ENCODE measurements at places on chromosomes 12 and 14.

- DNase-seq = peak; percentile 14
These were observed 636 bp downstream of the GOLGA3 start for GRCh38 chr12:132827763-132828703.

DNA sequence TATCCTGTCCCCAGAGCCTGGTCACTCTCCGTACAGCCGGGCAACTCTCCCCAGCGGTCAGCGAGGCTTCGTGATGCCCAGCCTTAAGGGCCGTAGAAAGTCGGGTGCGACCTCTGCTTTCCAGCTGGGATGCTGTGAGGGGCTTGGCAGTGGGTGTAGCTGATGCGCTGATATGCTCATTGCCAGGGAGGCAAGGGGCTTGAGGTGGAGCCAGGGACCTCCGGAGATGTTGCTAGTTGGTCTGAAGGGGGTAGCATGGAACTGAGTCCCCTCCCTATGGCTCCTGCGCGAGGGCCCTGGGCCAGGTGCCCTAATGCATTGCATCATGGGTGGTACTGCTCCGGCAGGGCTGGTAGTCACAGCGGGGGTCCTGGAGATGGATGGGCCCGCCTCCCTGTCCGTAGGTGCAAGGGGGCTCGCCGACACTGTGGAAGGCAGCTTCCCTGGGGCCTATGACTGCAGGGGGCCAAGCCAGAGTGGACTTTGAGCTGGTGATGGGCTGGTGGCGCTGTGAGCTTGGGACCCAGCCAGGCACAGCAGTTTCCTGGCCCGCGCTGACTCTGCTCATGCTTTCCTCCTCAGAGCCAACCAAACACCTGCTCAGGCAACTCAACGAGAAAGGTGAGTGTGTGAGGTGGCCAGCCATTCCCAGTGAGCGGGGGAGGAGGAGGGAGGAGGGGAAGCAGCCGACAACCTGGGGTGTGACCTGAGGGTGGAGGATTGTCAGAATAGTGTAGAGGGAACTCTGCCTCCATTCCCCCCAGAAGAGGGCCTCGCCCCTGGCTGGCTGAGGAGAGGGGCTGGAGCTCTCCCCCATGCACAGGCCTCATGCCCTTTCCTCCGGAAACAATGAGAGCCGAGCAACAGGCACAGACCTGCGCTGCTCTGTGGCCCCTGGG, 32.3 kb downstream of the PLEKHG3 start:
- no peak for DNase-seq

DNA sequence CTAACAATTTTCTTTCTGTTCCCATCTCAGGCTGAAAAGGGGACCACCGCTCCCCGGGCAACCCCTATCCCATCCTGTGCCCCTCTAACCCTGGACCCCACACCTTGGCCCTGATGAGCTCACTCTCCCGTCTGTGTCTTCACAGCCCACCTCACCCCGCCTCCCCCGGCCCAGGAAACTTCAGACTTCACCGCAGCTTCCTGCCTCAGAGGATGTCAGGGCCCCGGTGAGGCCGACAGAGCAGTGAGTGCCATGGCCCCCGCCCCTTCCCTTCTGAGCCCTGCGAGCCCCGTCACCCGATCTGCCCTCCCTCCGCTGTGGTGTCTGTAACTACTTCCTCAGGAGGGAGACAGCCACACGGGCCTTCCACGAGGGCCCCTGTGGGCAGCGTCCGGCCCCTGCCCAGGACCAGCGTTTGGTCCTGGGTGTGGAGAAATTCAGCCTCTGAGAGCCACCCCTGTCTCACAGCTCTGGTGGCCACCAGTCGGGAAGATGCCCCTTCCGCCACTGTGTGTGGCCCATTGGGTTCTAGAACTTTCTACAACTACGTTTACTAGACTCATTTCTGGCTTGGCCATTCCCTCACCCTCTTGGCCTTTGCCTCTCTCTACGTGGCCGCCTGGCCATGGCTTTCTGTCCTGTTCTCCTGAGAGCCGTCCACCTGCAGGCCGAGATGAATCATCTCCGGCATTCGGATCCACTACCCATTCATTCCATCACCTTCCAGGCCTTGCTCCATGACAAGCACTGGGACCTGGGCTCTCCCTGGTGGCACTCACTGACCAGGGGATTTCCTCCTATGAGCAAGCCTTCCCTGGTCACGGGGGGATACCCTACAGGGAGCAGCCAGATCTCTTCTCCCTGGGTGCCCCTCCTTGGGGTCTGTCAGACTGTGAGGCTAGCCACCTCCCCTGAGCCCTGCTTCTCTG, 3.4 kb downstream of the RHOF start:
- peak; percentile 29 for DNase-seq

- DNase-seq = no peak
These were observed 40.8 kb downstream of the ANO6 start for GRCh38 chr12:45256721-45257120.

GRCh38 chr12:55824726-55825125, 4.7 kb downstream of the DNAJC14 start:
- DNase-seq = no peak

GRCh38 chr14:74528406-74528805, 34.8 kb downstream of the ISCA2 start:
- no peak for DNase-seq

- peak; percentile 42 for DNase-seq
These were observed 55.8 kb downstream of the CMAS start for GRCh38 chr12:22101749-22102243.

DNA sequence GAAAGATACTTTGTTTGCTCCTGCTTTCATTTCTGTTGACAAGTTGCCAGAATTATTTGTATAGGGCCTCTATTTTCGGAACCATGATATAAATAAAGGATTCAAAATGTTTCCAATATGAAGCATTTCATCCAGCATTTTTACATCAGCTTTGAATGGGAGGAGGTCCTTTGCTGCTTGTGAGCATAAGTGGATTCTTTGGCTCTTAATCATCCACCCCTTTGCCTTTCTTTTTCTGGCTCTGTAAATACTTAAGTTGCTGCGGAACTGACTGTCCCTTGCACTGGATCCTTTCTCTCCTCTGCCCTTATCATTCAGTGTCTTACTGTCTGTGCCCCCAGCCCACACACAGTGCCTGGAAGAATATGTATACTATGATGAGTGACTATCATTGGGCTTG, 357.3 kb upstream of the RGS6 start:
- no peak for DNase-seq

GRCh38 chr14:101819251-101819990, 57.9 kb downstream of the PPP2R5C start:
- no peak for DNase-seq

- DNase-seq = no peak
These were observed 221.2 kb downstream of the TRHDE start for GRCh38 chr12:72493407-72493806.

GRCh38 chr12:86193931-86194330, 62.3 kb downstream of the MGAT4C start:
- no peak for DNase-seq

GRCh38 chr12:62599854-62600437, 133.3 kb downstream of the MON2 start:
- no peak for DNase-seq

DNA sequence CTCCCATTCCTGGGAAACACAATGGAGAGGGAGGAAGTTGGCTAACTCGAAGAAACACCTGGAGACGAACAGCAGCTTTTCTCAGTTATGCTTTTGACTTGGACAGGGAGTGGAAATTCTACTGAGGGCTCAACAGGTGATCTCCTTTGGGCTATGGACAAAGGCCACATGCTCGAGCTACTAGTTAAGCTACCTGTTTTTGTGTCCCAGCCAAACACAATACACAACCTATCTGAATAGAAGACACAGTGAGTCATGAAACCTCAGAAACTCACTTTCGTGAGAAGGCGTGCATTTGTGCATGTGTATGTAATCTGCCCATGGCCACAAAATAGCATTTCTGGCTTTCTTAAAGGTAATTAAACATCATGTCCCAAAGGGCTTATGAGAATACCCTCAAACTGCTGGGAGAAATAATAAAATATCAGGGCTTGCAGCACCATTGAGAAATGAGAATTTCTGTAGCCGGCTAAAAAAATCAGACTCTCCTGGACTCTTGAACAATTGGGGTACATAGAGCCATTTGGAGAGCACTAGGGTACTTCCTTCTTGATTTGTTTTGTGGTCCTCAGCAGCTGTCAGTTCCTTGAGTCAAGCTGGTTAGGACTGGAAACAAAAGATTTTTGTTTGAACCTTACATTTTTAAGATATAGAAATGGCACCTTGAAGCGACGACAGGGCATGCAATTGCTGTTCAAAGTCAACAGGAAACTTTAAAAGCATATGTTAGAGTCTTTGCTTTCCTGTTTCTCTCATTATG, 85.5 kb upstream of the PTHLH start:
- DNase-seq = no peak

- DNase-seq = no peak
These were observed 49.7 kb downstream of the CKB start for GRCh38 chr14:103472939-103473338.

GRCh38 chr14:81310606-81311005, 89.5 kb downstream of the STON2 start:
- DNase-seq = no peak

DNA sequence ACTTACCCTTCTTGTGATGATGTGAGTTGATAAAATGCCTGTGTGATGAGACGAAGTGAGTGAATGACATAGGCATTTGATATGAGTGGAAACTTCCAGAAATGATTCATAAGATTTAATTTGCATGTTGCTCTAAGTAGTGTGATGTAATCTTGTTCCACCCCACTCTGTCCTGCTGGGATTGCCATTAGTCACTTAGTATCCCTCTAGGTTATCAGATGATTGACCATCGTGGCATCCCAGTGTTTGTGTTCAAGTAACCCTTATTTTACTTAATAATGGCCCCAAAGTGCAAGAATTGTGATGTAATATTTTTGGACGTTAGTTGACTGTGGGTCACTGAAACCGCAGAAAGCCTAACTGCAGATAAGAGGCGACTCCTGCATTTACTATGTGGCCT, 214.4 kb upstream of the DIO2 start:
- DNase-seq = no peak

GRCh38 chr14:84961637-84962036, 568.3 kb upstream of the FLRT2 start:
- DNase-seq = no peak

GRCh38 chr12:45215419-45216229, at the start of gene ANO6:
Gene ANO6 (plus strand): TSS chr12:45216095. CDS start chr12:45216322, 227 bp downstream.
- peak; percentile 70 for DNase-seq
